ENCODE measurements at places on chromosomes 16 and 17. TPM values are rescaled to one million over a fixed set of nuclear protein-coding genes. Genes with fewer than 3 reads are reported as not detected.

Gene HES7
- total RNA-seq, result not detected

Gene ARHGDIG
- total RNA-seq, result not detected

Gene CA10
- not detected for total RNA-seq

Gene DHX40
- 45.6 TPM for total RNA-seq

Gene PPM1E
- total RNA-seq, result 0.47 TPM

DNA sequence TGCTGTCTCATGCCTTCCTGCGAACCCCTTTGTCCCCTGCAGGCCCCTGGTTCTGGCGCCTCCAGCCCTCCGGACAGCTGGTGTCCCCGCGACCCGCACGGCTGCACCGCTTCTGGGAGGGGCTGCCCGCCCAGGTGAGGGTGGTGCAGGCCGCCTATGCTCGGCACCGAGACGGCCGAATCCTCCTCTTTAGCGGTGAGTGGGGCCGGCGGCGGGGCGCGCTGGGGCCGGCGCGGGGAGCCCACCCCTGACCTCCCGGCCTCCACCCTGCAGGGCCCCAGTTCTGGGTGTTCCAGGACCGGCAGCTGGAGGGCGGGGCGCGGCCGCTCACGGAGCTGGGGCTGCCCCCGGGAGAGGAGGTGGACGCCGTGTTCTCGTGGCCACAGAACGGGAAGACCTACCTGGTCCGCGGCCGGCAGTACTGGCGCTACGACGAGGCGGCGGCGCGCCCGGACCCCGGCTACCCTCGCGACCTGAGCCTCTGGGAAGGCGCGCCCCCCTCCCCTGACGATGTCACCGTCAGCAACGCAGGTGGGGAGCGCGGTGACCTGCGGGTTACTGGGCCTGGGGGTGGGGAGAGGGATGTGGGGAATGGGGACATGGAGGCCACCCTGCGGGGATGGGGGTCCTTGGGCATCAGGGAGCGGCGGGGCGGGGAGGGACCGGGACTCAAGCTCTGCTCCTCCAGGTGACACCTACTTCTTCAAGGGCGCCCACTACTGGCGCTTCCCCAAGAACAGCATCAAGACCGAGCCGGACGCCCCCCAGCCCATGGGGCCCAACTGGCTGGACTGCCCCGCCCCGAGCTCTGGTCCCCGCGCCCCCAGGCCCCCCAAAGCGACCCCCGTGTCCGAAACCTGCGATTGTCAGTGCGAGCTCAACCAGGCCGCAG is 7.1 kb upstream of the IL32 start:
- no peaks in the 10 kb centered on the region for H3K36me3 ChIP-seq
- H3K27me3 ChIP-seq, result no peaks in the 10 kb centered on the region

DNA sequence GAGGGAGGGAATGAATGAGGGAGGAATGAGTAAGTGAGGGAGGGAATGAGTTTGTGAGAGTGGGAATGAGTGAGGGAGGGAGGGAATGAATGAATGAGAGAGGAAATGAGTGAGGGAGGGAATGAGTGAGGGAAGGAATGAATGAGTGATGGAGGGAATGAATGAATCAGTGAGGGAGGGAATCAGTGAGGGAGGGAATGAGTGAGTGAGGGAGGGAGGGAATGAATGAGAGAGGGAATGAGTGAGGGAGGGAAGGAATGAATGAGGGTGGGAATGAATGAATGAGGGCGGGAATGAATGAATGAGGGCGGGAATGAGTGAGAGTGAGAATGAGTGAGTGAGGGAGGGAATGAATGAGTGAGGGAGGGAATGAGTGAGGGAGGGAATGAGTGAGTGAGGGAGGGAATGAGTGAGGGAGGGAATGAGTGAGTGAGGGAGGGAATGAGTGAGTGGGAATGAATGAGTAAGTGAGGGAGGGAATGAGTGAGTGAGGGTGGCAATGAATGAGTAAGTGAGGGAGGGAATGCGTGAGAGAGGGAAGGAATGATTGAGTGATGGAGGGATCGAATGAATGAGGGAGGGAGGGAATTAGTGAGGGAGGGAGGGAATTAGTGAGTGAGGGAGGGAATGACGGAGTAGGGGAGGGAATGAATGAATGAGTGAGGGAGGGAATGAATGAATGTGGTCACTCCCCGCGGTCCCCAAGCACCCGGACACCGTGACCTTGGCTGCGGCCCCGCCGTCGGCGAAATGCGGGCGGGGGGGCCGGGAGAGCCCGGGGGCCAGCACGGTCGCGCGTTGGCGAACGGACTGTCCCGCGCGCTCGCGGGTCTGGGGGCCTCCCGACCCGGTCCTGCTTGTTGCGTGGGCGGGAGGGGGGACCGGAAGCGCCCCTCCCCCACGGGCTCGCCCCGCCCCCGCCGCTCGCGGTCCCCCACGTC is 1.1 kb upstream of the UBE2I start:
- DNase-seq, result no peak
- no peaks in the 10 kb centered on the region for H3K27me3 ChIP-seq
- H3K36me3 ChIP-seq, result no peaks in the 10 kb centered on the region

GRCh38 chr17:2722611-2723010 is 11.0 kb upstream of the CLUH start:
- no peak overlapping the region for H3K4me3 ChIP-seq
- no peaks in the 10 kb centered on the region for H3K27me3 ChIP-seq
- peaks cover 1% of the 10 kb centered on the region for H3K4me1 ChIP-seq
- no peaks in the 10 kb centered on the region for H3K36me3 ChIP-seq
- no peak overlapping the region for H3K27ac ChIP-seq

GRCh38 chr16:4833584-4833983 is 13.5 kb downstream of the GLYR1 start:
- H3K27me3 ChIP-seq, result no peaks in the 10 kb centered on the region
- no peaks in the 10 kb centered on the region for H3K36me3 ChIP-seq
- no peak for DNase-seq
- no peak overlapping the region for H3K27ac ChIP-seq
- H3K4me3 ChIP-seq, result no peak overlapping the region

Data from ovary (tissue), 10 donors.